Ovary (tissue), 10 donors: ENCODE measurements at places on chromosomes 2 and 18. TPM values are rescaled to one million over a fixed set of nuclear protein-coding genes. Genes with fewer than 3 reads are reported as not detected.

The GNAL gene
- polyA plus RNA-seq, result 15.4 TPM

The SP5 gene
- polyA plus RNA-seq, result 0.22 TPM

The DARS1 gene
- polyA plus RNA-seq, result 55.2 TPM

The RAMP1 gene
- 1.8 TPM for polyA plus RNA-seq

The EGR4 gene
- not detected for polyA plus RNA-seq

The ACADL gene
- 10.5 TPM for polyA plus RNA-seq

The COLEC11 gene
- polyA plus RNA-seq, result 19.5 TPM

The PHLPP1 gene
- 4.4 TPM for polyA plus RNA-seq

The MORN2 gene
- 25.7 TPM for polyA plus RNA-seq

The ZNF396 gene
- polyA plus RNA-seq, result 0.84 TPM

The CFLAR gene
- polyA plus RNA-seq, result 26.7 TPM

The CYP1B1 gene
- polyA plus RNA-seq, result 24.5 TPM

The C2orf49 gene
- polyA plus RNA-seq, result 27.2 TPM

The AQP12B gene
- not detected for polyA plus RNA-seq

The ADD2 gene
- polyA plus RNA-seq, result 0.62 TPM

The PDE6D gene
- 32.9 TPM for polyA plus RNA-seq

DNA sequence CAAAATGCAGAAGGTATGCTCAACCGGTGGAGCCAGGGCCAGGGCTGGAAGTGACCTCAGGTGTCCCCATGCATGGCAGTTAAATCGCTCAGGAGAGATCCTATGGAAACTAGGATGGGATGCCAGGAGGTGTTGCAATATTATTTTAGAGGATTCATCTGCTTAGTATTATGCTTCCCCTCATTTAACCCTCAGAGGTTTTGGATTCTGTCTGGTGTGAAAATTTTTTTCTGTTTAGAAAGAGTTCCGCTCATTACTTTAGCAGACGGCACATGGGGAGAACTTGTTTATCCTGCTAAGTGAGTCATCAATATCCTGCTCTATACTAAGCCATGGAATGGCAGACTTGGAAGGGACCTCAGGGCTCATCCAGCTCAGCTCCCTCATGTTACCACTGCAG lies 42.5 kb downstream of the TRIB2 start:
- DNase-seq, result no peak

DNA sequence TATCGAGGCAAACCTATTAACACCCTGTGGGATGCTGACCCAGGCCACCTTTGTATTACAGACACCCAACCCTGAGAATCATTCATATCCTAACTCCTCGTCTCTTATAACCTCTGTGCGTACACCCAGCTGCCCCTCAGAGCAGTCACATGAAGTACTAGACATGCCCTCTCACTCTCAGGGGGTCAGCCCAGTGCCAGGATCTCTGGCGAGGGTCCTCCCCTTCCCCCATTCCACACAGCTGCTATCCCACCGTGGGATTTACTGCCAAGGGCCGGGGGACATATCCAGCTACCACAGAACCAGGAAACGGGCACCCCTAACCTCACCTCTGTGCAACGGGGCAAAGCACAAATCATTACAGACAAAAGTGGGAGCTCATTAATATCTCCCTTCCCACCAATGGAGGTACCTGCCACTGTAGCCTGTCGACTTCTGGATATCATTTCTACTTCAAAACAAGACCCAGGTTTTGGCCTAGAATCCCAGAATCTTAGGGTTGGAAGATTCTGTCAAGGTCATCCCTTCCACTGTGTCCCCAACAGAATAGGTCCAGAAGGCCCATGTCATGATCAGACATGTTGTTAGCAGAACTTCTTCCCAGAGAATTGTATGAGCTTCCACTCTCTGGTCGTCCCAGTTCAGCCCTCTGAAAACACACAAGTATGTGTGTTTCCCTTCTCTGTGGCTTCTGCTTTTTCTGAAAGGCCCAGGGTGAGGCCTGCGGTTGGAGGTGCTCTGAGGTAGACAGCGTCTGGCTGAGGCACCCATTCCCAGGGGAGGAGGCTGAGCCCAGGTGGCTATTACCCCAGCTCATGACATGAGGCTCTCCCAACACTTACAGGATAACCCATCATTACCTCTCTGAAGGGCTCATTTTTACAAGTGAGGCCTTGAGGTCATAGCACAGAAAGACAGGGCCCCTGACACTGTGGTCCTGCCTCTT lies 1.7 kb downstream of the TMBIM1 start:
- DNase-seq, result no peak

DNA sequence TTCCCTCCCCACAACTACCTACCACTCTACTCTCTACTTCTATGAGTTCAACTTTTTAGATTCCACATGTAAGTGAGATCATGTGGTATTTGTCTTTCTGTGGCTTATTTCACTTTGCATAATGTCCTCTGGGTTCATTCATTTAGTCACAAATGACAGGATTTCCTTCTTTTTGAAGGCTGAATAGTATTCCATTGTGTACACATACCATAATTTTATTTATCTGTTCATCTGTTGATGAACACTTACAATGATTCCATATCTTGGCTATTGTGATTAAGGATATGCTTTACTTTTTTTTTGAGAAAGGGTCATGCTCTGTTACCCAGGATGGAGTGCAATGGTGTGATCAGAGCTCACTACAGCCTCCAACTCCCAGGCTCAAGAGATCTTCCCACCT lies 73.6 kb downstream of the ICA1L start:
- no peak for DNase-seq

- no peak for DNase-seq
Observed at GRCh38 chr2:151878655-151879563, 50.7 kb upstream of the ARL5A start.

DNA sequence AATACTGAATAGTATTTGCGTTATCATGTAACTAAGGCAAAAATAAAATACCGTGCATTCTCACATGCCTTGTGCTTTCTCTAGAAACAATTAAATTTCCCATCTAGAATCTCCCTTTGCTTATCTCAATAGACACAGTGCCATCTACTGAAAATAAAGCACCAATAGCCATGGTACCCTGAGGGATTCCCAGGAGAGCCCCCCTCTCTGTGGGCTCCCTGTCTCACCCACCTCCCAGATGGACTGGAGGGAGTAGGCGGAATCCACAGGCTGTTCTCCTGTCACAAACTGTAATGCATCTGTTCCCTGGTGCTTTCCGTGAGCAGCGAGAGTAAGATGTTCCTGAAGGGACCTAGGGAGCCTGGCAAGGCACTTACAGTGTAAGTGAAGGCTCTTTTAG lies 112.4 kb upstream of the UPP2 start:
- DNase-seq, result no peak

- DNase-seq, result no peak
Observed at GRCh38 chr2:69704446-69704845, 37.5 kb upstream of the ANXA4 start.

GRCh38 chr2:66080127-66080526 lies 354.8 kb upstream of the MEIS1 start:
- DNase-seq, result no peak

DNA sequence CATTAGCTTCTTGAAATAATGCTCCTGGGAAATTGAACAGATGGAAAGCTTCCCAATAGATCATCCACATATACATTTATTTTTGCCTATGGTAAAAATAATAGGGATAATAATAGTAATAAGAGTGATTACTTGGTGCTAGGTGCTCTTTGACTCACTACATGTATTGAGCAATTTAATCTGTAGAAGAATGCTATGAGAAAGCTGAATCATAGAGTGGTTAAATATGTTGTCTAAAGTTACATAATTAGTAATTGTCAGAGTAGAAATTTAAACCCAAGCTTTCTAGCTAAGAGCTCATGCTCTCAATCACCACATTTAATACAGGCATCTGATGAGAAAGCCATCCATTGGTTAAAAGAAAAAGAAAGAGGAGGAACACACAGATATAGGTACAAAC lies 590.5 kb upstream of the SLC8A1 start:
- no peak for DNase-seq

GRCh38 chr2:138276339-138276738 lies 225.2 kb upstream of the SPOPL start:
- DNase-seq, result no peak

- no peak for DNase-seq
Observed at GRCh38 chr2:171297956-171298355, 135.8 kb downstream of the METTL8 start.

- DNase-seq, result no peak
Observed at GRCh38 chr18:77133835-77134496, 1.4 kb upstream of the MBP start.

- DNase-seq, result no peak
Observed at GRCh38 chr2:62352031-62352430, 154.0 kb downstream of the TMEM17 start.

DNA sequence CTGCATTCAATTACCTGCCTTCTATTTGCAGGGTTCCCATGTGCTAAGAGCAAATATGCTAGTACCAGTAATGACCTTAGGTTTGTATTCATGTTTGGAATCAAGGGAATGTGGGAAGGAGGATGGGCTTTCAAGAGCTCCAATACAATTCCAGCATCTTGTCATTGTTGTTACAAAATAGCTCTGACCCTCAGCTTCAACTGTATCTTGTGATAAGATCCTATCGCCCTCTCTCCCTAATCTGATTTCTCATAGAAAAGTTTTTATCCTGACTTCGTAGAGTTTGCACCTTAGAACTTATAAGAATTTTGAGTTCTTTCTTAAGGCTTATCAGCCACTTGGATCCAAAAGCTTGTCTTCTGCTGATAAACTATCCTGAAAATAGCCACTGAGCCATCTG lies 749.5 kb upstream of the ACVR2A start:
- no peak for DNase-seq

DNA sequence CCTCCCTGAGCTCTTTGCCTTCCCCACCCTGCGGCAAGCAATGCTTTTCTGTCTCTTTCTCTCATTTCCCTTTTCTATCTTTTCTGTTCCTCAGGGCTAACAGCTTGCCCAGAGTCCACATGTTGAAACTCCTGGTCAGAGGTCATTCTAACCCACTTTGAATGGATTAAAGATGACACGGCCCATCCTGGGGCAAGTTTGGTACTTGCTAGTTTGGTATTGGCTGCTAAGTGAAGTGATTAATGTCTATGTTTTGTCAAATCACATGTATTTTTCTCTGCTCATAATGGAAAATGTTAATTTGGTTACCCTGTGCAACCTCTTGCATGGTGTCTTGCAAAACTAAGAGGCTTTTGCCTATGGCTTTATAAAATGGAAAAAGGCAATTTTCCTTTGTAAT lies 960.2 kb downstream of the CNTNAP5 start:
- DNase-seq, result no peak

GRCh38 chr18:52341103-52341432 lies 1.1 kb downstream of the DCC start:
- DNase-seq, result no peak

GRCh38 chr2:24438106-24438505 lies 52.9 kb upstream of the NCOA1 start:
- no peak for DNase-seq

DNA sequence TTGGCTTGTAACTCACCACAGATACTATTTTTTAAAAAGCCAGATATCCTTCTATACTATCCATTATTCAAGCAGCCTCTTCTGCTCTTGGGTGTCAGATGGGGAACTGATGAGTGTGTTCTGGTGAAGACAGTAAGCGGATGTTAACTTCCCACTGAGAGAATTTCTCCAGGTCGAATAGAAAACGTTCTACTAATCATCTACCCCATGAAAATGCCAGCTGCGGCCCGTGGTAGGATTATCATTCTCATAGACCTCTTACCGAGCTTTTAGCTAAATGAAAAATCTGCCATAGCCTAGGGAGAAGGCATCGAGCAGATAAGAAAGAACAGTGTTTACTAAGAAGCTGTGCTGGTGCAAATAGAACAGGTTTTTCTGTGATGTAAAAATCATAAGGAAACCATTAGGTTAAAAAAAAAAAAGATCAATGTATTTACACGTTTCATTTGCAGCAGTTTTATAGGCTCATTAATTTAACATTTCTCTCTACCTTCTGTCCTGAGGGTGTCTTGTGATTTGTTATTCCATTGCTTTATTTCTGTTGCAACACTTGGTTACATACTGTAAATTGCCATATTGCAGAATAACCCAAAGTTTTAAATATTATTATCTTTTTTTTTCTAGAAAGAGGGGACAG lies 1521.5 kb upstream of the ZEB2 start:
- no peak for DNase-seq

- no peak for DNase-seq
Observed at GRCh38 chr2:160318218-160318617, 118.1 kb upstream of the ITGB6 start.

DNA sequence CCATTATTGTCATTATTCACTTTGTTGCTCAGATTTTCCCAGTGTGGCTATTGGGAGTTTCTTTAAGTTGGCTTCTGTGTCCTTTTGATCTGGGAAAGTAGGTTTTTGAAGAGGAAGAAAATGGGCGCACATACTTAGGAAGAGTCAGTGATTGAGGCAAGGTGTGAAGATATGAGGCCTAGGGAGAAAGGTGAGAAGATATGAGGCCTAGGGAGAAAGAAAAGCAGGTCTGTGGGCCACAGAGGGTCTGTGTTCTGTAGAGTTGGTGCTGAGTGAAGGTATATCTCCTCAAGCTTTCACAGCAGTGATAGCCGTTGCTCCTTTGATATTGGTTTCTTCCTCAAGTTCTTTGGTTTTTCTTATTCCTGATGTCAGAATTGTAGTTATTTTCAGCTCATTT lies 126.2 kb downstream of the AGPS start:
- no peak for DNase-seq

GRCh38 chr2:219285894-219286425 lies 6.8 kb downstream of the DNAJB2 start:
- peak; percentile 60 for DNase-seq

DNA sequence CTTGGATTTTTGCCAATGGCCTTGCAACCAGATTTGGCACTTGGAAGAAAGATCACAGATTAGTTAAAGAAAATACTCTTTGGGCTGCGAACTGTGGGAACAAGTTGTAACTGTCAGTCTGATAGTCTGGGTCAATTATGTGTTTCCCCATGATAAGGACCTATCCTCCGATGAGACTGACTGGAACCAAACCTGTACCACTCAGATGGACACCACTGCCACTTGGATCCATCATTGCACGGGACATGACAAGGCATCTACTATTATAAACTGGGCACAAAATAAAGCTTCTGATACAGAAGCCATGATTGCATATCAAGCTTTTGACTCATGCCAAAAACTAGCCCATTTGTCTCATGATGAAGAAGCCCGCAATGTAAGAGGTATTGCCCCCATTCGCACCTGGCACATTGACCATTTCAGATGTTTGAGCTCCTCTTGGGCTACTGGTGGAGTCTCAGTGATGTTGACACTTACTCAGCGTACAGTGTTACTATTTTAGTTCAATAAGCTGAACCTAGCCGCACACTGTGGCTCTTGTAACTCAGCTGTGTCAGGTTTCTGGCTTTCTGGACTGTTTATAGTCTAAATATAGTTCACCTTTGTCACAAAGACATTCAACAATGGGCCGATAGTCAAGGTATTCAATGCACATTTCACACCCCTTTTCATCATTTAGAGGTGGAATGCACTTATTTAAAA lies 179.8 kb upstream of the RBBP8 start:
- no peak for DNase-seq

- DNase-seq, result no peak
Observed at GRCh38 chr2:44326548-44327264, 34.6 kb downstream of the PREPL start.

DNA sequence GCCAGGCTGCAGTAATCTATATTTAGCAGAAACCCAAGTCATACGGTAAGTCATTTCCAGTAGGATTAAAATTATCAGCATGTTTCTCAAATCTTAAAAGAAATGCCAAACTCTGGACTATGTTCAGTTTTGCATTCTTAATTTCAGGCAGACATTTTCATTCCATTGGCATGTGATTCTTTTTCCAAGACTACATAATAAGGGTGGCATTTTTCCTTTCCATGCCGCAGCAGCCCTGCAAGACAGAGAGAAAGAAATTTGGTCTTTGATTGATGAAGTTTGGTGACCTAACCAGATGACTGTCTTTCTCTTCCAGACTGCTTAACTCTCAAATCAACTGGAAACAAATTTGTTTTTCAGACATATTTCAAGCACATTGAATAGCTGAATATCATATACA lies 118.1 kb downstream of the FHOD3 start:
- DNase-seq, result no peak

GRCh38 chr2:235545339-235546150 lies 51.7 kb downstream of the AGAP1 start:
- DNase-seq, result no peak
